GOT3 (cell line): ENCODE measurements at places on chromosomes 1 and 21.

DNA sequence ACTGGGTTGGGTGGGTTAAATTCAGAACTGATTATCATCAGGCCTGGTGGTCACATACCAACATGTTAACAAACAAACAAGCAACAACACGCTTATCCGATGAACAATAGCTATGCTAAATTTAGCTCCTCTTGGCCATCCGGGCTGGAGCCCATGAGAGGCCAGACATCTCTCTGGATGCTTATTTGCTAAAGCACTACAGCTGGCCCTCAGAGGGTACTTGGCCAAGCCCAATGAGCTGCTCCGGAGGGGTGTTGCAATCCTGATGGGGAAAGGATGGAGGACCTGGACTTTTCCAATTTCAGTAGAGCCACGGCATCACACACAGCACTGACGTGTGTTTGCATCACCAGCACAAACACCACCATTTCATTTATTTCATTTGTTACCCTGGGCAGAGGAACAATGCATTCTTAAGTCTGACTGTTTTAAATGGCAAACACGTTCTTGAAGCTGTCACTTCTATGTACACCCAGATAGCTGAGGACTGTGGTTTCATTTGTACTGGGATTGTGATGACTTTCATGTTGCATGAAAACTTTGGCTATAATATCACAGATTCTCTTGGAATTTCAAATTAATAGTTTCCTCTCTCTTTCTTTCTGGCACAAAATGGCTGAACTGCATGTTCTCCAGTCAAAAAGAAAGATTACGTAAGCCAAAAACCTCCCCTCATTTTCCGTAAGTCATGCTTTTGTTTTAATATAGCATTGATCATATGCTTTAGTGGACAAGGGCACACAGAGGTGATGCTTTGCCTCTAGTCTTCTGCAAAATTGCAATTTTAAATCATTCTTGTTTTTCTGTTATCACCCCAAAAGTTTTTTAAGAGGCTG is 359.8 kb upstream of the KAZN start:
- DNase-seq = no peak

- no peak for DNase-seq
These were observed 6.6 kb downstream of the LRRN2 start for GRCh38 chr1:204678721-204679475.

- DNase-seq = no peak
These were observed 27.8 kb downstream of the SLC19A1 start for GRCh38 chr21:45514311-45515021.

GRCh38 chr1:39576016-39576657 is 453 bp downstream of the PABPC4 start:
- DNase-seq = no peak

DNA sequence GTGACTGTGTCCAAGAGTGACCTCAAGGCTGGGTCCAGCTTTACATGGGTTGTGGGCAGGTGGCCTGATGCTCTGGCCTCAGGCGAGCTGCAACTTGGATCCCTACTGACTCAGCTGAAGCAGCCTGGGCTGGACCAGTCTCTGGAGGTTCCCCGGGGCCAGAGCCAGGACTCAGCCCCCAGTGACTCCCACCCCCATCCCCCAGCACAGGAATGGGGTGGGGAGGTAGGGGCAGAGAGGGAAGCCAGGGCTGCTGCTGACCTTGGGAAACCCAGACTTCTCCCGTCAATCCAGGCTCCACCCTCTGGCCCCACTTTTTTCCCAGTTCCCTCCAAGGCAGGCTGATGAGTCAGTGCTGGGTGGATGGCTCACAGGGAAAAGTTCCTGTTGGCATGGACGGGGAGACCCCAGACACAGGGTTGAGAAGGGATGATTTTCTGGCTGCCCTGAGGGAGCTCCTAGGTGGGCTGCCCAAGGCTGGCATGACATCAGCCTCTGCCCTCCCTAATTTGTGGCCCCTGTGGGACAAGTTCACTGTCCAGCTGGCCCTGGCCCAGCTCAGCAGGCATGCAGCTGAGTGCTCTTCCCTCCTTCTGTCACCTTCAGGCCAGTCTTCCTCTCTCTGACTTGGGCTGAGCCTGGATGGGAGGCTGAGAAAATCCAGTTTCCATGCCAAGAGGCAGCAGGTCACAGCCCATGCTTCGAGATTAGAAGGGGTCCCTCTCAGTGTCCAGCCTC is 2.2 kb downstream of the ZC3H12A start:
- DNase-seq = peak; percentile 35

- no peak for DNase-seq
These were observed 607.9 kb upstream of the TMPRSS15 start for GRCh38 chr21:19011451-19011850.

GRCh38 chr1:66436378-66437135 is 97.4 kb upstream of the SGIP1 start:
- DNase-seq = peak; percentile 17

DNA sequence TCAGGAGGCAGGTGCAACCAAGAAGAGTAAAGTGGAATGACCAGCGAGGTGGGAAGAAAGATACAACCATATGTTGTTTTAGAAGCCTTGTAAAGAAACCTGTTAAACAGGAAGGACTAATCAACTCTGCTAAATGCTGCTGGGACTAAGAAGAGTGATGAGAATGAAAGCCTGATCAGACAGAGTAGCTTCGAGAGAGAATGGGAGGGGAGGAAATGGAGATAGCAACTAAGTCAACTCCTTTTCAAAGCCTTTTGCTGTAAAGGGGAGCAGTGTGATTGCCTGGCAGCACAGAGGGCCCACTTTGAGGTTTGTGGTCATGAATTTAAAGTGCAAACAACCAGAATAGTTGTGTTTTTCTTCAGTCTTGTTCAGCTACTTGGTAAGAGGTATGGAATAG is 31.4 kb downstream of the SLC30A7 start:
- DNase-seq = no peak

- DNase-seq = no peak
These were observed 50.7 kb downstream of the UBE2T start for GRCh38 chr1:202291001-202291400.

- no peak for DNase-seq
These were observed 2.4 kb downstream of the PEAR1 start for GRCh38 chr1:156895927-156896326.

- DNase-seq = no peak
These were observed 29.0 kb upstream of the CTBS start for GRCh38 chr1:84603223-84603622.

DNA sequence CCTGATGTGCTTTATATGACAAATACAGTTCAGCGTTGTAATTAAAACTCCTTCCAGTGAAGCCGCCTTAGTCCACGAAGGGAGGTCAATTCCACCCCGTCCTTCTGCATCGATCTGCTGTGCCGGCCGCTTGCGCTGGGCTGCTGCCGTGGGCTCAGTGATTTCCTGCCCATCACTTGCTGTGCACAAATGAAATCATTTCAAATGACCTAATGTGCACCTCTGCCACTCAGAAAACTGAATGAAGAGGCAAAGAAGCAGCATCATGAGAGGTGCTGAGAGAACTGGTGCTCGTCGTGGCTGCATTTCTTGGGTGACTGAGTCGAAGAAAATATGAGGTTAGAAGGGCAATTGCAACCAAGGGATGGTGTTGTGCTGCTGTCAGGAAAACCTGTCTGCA is 144.3 kb upstream of the SYT6 start:
- no peak for DNase-seq

- no peak for DNase-seq
These were observed 685.3 kb upstream of the CHRM3 start for GRCh38 chr1:238701024-238701423.

- no peak for DNase-seq
These were observed 233.5 kb downstream of the TRABD2B start for GRCh38 chr1:47763591-47764171.

- no peak for DNase-seq
These were observed 85.6 kb upstream of the BRINP3 start for GRCh38 chr1:190563230-190563629.

DNA sequence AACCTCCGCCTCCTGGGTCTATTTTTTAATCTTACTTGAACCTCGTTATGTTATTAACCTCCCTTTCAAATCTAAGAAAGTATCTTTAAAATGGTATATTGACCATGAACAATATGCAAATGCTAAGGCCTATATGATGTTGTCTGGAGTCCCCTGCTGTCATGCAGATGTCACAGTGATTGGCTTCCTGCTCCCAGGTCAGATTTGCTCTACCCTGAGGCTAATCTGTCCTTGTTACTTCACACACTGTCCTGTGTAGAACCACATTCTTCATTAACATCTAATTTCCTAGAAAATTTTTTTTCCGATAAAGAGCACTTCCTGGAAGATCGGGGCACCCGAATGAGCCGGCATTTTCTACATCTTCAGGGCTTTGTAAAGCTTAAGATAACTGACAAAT is 306.6 kb downstream of the MRPL39 start:
- DNase-seq = no peak

DNA sequence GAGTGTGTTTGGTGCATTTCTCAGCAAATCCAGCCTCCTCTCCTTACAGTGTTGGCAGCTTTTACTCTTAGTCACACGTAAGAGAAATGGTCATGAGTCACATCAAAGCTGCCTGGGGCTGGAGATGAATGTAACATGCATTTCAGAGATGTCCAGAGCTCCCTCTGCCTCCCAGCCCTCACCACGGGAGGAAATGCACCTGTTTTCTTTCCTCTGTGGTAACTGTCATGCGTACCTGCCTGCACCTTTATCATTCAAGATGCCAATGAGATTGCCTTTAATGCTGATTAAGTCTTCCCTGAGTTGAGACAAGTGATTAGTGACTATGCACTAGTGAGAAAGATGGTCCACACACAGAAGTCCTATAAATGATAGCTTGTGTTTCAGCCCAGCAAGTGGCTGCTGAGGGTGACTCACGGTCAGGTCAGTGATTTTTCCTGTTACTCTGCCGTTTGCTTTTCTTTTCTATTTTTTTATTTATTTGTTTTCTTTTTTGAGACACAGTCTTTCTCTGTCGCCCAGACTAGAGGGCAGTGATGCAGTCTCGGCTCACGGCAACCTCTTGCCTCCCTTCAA is 277.3 kb upstream of the FMN2 start:
- DNase-seq = peak; percentile 37

DNA sequence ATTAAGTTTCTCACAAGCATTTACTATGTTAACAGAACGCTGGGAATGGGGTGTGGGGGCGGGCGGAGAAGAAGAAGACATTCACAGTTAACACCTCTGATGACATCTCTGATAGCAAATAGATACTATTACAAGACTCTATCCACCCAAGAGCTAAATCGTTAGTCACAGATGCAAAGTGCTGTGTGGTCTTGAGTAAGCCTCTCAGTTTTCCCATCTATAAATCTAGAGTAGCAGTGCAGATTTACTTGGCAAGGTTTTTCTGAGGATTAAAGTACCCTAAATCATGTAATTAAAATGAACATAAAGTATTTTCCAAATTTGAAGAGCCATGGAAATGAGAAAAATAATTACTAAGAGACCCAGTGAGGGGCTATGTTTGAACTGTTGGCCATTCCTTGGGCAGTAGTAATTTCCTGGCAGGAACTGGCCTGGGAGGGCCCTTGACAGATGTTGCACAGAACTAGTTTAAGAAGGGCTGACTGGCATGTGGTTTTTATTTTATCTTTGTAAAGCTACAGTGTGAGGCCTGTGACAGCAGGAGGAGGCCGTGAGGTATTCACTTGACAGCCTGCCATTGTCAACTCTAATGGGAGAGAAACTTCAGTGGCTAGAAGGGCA is 58.7 kb upstream of the APOBEC4 start:
- no peak for DNase-seq

GRCh38 chr21:21175798-21176334 is 177.7 kb downstream of the NCAM2 start:
- DNase-seq = no peak

GRCh38 chr1:163561580-163562295 is 240.0 kb downstream of the NUF2 start:
- DNase-seq = no peak

- no peak for DNase-seq
These were observed 83.6 kb downstream of the SLC66A1 start for GRCh38 chr1:19395678-19396192.

DNA sequence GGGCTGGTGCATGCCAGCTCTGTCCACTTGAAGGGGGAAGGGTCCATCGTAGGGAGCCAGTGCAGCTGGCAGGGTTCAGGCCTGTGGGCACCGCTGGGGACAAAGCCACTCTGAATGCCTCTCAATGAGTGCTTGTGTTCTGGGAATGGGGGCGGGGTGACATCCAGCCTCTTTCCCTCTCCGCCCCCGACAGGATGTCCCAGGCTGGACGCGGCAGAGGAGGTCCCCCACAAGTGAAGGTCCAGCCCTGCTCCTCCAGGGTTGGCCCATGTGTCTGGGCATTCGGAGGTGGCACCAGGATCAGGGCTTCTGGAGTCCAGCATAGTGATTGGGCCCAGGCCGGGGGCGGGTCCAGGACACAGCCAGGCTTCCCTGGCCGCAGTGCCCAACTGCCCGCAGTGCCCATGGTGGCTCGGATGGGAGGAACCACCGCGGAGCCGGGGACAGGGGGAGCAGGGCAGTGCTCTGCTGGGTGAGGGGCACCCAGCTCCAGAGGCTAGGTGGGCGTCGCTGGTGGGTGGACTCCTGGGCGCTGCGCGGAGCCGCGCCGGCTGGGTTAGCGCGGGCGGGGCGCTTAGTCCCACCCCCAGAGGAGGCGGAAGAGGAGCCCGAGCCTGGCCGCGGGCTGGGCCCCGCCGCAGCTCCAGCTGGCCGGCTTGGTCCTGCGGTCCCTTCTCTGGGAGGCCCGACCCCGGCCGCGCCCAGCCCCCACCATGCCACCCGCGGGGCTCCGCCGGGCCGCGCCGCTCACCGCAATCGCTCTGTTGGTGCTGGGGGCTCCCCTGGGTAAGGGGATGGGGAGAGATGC is at the start of gene SHISA4:
TSS of gene SHISA4 (plus strand) at position 617 of the 808 bp plus-strand sequence. CDS start at position 714, 97 bp downstream.
- DNase-seq = peak; percentile 81

DNA sequence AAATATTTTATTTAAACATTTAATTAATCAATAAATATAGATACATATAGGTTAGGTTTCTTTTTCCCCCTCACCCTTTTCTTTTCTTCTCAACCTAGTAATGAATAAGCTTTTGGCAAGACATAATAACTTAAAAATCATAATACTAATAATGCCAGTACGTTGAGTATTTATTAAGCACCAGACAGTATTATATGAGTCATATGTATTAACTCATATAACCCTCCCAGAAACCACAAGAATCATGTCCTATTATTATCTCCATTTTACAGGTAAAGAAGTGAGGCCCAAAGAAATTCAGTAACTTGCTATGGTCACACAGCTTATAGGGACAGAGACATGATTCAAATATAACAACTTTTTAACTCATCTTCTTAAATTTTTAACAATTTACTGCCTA is 834.5 kb upstream of the ADGRL2 start:
- no peak for DNase-seq

- DNase-seq = no peak
These were observed 154.2 kb upstream of the NRIP1 start for GRCh38 chr21:15219039-15219438.

DNA sequence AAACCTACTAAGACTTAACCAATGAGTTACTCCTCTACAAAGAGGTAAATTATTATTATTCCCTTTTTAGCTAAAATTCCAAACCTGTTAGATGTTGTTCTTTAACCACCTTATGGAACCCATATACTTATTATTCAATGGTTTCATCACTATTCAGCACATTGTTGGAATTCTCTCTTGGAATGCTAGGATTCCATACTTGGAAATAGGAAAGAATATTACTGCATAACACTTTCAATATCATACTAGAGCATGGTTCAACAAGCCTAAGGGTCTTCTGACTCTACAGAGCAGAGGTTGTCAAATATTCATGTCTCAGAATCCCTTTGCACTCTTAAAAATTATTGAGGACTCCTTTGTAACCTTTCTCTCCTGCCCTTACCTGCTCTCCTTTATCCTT is 69.4 kb downstream of the DEGS1 start:
- no peak for DNase-seq

GRCh38 chr1:213387380-213388015 is 336.5 kb downstream of the RPS6KC1 start:
- DNase-seq = no peak

GRCh38 chr1:160354388-160354985 is 11.3 kb downstream of the NCSTN start:
- no peak for DNase-seq

- DNase-seq = peak; percentile 99
These were observed 2.6 kb upstream of the ZBTB18 start for GRCh38 chr1:244048256-244049161.
